ENCODE measurements at places on chromosomes 7 and 10.

- DNase-seq: no peak
Measured at GRCh38 chr7:92057375-92057774, 76.9 kb downstream of the CYP51A1 start.

DNA sequence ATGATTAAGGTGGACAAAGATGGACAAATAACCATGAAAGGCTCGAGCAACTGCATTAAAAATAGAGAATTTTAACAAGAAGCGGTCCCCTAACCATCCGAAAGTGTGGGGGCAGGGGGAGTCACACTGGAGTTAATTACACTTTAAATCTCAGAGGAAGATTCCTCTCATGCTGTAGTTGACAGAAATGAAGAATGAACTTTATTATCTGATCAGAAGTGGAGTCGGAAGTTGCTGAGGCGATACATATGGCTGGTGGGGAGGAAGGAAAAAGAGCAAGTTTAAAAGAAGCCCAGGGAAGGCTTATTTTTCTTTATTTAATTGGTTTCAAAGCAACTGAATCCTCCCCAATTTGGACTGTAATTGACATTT lies 102.3 kb upstream of the FAM171A1 start:
- DNase-seq: no peak

DNA sequence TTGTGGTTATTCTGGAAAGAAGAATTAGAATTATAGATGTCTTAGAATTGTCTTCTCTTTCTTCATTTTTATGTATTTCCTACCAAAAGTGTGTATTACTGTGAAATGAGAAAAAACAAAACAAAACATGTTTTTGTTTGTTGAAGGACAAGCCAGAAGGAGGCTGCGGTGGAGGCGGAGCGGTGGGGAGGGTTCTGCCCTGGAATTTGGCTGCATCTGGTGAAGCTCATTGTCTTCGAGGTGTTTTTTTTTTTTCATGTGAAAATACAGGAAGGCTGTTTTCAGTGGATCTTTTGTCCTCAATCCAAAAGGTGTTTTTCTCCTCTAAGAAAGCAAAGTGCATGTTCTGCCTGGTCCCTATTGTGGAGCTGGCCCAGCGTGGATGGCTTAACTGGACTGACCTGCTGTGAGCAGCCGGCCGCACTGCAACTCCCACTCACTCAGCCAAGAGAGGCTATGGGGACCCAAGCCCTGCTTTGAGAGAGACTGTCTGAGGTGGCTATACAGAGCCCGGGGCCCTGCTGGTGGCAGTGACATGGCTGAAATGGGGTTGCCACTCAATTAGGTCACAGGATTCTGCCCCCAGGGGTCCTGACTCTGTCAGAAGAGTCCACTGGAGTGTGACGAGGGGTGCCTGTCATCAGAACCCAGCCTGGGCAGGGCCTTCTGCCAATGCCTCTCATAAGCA lies 184.9 kb upstream of the MKI67 start:
- DNase-seq: no peak

DNA sequence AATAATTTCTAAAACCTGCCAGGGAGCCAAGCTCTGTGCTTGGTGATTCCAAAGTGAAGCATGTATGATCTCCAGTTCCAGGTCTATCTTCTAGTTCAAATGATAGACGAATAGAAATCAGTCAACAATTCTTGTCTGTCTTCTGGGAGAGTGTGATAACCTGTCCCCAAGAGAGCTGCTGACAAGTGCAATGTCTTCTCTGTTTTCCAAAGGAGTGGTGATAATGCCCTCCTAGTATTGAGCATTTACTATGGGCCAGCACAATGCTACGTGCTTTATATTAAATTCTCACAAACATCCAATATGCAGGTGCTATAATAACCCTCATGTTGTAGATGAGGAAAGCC lies 10.2 kb downstream of the MXI1 start:
- DNase-seq: no peak

DNA sequence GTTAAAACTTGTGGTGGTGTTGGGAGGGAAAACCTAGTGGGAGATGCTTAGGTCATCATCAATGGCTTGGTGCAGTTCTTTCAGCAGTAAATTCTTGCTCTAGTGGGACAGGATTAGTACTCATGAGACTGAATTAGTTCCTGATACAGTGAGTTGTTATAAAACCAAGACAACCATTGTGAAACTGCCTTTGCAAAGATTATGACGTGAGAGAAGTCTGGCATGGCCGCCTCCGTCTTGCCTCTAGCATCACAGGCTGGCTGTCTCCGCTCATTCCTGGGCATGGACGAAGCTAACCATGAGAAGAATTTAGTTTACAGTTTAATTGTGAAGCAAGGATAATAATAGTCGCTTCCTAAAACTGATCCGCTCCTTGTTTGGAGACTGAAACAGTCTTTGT lies 186.4 kb downstream of the KIF20B start:
- DNase-seq: no peak

DNA sequence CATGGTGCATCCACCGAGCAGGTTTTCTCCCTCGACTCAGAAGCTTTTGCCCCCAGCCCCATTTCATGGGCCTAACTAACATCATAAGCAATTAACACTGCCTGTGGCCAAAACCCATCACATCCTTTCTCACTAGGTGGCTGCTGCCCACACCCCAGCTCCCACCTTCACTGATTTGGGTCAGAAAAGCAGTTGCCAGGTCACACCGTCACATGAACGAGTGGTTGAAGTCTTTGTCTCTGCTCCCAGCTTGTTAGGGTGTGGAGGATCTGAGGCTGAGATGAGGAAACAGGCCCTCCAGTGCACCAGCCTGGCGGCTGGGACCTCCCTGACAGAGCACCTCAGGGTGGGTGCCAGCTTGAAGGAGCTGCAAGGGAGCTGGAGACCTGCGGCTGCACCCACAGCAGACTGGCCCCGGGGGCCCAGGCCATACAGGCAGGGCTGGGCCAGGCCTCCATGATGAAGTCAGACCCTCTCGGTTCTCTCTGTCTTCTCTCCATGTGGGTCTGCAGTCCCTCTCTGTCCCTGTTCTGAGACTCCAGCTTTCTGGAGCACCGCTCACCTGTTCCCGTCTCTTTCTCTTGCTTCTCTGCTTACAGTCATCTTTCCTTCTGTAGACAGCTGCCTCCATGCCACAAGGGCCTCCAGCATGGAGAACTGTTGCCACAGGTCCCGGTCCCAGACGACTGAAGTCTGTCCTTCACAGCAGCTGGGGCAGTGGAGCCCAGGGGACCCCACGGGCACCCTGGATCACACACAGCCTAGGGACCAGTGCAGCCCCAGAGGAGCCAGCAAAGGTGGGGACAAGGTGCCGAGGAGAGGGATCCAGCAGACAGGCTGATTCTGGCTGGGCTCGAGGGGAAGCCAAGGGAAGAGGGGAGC lies 13.8 kb upstream of the INPP5A start:
- no peak for DNase-seq

GRCh38 chr10:86340991-86341260 lies 25.7 kb downstream of the GRID1 start:
- DNase-seq: no peak

DNA sequence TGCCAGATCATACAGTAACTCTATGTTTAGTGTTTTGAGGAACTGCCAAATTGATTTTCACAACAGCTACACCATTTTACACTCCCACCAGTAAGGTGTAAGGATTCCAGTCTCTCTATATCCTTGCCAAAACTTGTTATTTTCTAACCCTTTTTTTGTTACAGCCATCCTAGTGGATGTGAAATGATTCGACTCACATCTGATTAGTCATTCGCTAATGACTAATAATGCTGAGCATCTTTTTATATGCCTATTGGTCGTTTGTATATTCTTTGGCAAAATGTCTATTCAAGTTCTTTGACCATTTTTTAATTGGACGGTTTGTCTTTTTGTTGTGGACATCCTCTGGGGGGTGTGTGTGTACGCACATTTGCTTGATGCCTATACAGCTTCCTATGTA lies 142.8 kb downstream of the DGKB start:
- DNase-seq: no peak

- peak; percentile 64 for DNase-seq
Measured at GRCh38 chr7:93228302-93228701, 2.0 kb upstream of the HEPACAM2 start.

Measured in left lung (tissue), 14 donors.